MCF 10A (cell line): ENCODE measurements at places on chromosomes 3 and 15. TPM values are rescaled to one million over a fixed set of nuclear protein-coding genes. Genes with fewer than 3 reads are reported as not detected.

- no peak for DNase-seq
Measured at GRCh38 chr3:47001731-47002170, 22.3 kb downstream of the NBEAL2 start.

- DNase-seq = no peak
Measured at GRCh38 chr15:40249477-40250303, 10.8 kb downstream of the PAK6 start.

FETUB gene
- total RNA-seq = 0.47 TPM in 1 of 2 replicates, not detected in the other

- no peak for DNase-seq
Measured at GRCh38 chr15:68775671-68776476, 44.8 kb downstream of the ANP32A start.

SPINK8 gene
- total RNA-seq = not detected in 2 replicates

MYL3 gene
- not detected in 2 replicates for total RNA-seq

DNA sequence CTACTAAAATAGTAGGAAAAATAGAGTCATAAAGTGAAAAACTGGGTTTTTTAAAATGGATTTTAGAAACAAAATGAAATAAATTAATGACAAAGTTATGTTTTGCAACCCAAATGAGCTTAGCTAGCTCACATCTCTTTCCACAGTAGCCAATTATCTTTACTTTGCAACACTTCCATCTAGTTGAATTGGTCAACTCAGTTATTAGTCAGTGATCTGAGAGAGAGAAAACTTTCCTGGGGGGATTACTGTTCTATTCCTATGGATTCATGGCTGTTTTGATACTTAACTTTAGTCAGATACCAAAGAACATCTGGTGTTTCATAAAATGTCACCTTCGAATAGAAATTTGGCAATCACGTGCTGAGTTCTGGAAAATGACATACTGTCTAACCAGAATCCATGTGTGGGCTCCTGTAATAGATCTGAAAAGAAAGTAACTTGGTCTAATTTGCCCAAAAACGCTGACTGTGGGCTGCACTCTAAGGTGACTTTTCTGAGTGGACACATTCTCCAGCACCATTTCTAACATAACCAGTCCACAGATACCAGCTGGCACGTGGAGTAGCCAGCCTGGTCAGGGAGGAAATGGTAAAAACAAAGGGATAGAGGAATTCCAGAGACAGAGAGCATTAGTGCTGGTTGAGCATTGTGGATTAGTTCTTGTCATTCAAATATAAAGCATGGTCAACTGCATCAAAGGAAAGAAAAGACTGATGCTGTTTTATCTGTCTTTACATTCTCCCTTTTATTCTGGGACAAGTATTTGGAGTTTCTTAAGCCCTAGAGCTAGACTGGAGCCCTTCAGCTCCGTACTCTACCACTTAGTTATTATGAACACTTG lies 45.2 kb upstream of the CCDC80 start:
- no peak for DNase-seq

DNA sequence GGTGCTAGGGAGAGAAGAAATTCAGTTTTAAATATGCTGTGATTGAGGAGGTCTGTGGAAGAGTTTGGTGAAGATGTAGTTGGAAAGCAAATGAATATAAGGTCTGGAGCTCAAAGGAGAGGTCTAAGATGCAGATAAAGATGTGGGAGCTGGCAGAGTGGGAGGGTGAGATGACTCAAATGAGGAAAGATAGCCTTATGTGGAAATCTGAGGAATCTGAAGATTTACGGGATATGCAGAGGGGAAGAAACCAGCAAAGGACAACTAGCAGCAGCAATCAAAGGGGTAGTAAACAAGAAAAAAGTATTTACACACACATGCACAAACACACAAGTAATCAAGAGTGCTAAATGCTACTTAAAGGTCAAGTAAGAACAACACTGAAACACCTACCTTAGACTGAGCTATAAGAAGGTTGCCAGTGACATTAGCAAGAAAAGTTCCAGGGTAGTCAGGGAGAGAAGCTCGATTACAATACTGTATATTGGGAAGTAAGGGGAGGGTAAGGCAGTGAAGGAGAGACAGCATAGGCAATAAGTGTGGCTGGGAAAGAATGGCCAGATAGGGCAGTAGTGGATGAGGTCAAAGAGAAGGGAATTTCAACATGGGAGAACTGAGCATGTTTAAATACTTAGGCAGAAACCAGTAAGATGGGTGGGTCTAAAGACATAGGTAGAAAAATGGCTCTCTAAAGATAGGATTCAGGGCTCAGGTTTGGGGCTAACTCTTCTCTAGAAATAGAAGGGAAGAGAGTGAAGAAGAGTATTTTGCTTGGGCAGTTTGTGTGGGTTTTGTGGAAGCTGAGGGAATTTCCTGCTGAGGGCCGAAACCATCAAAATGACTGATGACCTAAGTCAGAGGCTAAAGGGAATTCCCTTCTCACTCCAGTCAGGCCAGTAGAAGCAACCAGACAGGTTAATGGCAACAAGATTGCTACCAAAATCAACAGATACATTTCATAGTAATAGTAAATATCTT lies 8.9 kb downstream of the CMTM6 start:
- no peak for DNase-seq

DNA sequence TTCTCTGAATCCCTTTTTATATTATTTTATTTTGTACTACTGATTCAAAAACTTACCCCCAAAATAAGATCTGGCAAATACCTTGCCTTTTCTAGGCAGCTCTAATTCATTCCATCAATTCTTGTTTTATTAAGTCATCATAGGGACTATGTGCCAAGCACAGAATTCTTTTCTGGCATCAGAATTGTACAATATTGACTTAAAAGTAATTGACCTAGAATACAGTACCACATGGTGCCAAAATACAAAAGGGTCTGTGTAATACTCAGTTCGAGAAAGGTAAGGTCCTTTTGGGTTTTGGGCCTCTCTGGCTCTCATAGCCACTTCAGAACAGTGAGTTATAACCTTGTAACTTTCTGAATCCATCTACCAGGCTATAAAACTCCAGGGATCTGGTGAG lies 46.2 kb downstream of the KBTBD8 start:
- DNase-seq = no peak

DNA sequence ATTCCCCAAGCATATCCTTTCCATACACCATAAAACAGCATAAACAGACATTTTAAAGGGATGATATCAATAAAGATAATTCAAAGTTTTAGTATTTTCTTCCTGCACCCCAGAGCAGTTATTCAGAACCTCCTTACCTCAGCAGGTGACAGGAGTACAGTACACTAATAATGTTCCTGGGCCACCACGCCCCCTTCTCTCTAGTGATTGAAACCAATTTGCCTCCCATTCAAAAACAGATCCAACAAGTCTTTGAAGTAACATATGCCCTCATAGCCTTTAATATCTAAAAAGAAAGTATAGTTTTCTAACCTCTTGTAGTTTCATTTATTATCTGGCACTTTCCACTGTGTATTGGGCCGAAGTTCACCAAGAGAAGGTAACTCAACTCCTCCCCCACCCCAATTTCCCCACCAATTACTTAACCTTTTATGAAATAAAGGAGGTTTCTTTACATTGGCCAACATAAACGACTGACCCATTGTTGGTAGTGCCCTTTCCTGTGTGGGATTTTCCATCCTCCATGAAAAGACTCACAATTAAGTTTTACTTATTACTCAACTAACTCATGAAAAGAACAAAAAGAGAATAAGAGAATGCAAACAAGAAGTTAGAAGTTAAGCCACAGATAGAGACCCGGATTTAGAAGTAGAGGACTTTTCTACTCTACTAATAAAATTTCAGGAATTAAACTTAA lies 5.0 kb upstream of the ATP8B4 start:
- DNase-seq = no peak

GRCh38 chr3:152728231-152728980 lies 106.5 kb upstream of the P2RY1 start:
- DNase-seq = no peak
